ENCODE measurements at places on chromosomes 2 and 18.

- DNase-seq = no peak
These were observed 296.2 kb upstream of the ZC3H15 start for GRCh38 chr2:186189816-186190215.

- no peak for DNase-seq
These were observed 332.8 kb upstream of the MAP2 start for GRCh38 chr2:209091056-209091455.

DNA sequence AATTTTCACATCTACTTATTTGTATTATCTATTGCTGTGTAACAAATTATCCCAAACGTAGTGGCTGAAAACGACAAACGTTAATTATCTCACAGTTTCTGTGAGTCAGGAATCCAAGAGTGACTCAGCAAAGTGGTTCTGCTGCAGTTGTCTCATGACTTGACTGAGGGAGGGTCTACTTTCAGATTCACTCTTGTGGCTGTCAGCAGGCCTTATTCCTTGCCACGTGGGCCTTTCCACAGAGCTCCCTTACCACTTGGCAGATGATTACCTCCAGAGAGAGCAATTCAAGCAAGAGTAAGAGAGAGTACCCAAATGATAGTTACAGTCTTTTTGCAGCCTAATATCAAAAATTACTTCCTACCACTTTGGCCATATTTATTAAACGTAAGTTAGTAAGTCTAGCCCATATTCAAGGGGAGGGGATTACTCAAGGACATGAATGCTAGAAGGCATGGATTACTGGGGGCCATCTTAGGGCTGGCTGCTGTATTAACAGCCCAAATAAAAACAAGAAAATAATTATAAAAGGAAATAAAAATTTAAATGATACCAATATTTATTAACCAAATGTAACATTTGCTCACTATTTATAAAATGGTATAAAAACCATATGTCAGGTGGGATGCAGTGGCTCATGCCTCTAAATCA lies 48.7 kb upstream of the NBEAL1 start:
- no peak for DNase-seq

GRCh38 chr2:50401772-50402653 lies 629.9 kb downstream of the NRXN1 start:
- peak; percentile 22 for DNase-seq

DNA sequence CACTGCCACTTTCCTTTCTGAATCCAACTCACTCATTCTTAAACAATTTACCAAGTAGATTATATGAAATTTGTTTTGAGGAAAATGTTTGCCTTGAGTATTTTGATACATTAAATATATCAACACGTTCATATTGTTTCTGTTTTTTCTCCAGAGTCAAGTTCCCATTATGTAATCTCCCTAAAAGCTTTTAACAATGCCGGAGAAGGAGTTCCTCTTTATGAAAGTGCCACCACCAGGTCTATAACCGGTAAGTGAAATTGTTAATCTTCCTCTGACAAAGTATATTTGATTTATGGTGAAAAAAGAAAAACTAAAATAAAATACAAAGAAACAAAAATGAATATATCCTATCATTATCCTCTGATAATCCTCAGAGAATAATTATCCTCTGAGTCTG lies 838.6 kb downstream of the MBD2 start:
- no peak for DNase-seq

- no peak for DNase-seq
These were observed 47.6 kb downstream of the RNF152 start for GRCh38 chr18:61845197-61845596.

GRCh38 chr18:61308004-61308403 lies 25.2 kb upstream of the CDH20 start:
- no peak for DNase-seq

DNA sequence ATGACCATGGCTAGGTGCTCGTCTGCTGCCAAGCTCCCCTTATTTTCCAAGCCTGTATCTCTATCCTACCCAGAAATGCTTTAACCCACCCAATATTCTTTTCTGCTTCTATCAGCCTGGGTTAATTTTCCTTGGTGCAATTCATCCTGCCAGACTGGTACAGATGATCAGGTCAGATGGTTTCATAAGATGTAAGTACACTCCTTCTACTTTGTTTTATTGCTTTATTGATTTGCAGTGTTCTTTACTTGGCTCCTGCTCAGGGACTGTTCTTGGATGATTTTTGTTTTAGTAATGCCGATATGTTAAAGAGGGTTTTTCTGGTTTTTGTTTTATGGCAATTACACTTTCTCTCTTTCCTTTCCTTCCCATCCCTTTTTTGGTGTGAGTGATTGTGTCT lies 2.4 kb upstream of the SGO2 start:
- DNase-seq = no peak

DNA sequence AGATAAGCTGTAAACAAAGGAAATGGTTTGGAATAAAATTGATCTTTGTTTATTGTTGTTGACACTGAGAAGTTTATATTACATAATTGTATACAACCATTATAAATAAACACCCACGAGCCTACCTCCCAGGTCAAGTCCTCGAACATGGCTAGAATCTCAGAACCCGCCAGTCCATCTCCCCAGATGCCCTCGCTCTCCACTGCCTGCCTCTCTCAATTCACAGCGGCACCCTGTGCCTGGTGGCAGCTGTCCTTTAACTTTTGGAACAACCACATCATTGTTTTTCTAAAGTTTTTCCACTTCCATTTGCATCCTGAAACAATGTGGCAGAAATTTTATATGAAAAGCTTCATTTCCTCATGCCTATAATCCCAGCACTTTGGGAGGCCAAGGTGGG lies 52.2 kb upstream of the OTOS start:
- DNase-seq = no peak

- DNase-seq = no peak
These were observed 57.9 kb downstream of the INO80D start for GRCh38 chr2:206028101-206028500.

DNA sequence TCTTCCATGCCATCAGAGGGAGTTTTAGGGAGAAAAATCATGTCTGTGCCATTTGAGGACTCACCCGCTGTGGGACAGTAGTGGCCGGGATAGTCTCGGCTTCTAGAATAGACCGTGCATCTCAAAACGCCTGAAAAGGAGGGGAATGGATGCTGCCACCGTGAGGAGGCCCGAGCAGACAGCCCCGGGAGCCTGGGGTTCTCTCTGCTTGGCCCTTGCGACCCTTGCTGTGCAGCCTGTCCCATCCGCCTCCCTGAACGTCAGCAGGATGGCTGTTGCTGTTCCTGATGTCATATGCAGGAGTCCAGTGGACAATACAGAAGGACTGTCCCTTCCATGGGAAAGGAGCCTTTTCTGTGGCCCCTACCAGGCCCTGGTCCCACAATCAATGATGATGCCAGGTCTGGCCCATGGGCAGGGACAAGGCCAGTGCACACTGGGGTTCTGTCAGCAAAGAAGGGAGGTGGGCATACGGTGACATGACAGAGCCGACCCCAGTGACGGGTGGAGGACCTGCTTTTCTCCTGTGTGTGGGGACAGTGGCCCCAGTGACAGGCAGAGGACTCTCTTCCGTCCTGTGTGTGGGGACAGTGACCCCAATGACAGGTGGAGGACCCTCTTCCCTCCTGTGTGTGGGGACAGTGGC lies 58.8 kb downstream of the ACKR3 start:
- no peak for DNase-seq

DNA sequence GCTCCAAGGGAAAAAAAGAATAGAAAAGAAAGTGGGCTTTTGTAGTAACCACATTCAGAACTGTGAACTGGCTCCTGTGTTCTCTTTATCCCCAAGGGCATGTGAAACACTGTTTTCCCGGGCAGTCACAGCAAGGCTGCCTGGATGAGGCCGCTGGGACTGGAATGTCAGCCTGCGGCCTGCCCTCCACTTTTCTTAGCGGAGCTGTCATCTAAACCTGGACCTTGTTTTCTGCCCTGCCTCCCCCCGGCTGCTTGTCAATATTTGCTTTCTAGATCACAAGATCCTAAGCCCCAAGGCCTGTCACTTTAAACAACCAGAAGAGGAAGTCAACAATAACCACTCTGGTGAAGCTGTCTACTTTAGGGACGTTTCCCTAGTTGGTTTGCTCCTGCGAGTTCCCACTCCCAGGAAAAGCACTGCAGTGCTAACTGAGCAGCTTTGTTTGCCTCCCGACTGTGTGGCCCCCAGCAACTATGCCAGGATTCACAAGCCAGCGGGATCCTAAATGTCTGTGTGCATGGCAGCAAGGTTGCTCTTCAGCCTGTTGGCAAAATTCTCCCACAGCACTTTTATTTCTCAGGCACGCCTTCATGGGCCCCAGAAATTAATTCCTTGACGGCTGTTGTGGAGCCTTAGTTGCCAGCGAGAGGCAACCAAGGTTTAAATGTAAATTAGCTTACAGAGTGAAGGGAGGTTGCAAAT lies 30.6 kb downstream of the SOWAHC start:
- DNase-seq = peak; percentile 80

GRCh38 chr2:232211743-232212686 lies 166.5 kb upstream of the ALPP start:
- no peak for DNase-seq

DNA sequence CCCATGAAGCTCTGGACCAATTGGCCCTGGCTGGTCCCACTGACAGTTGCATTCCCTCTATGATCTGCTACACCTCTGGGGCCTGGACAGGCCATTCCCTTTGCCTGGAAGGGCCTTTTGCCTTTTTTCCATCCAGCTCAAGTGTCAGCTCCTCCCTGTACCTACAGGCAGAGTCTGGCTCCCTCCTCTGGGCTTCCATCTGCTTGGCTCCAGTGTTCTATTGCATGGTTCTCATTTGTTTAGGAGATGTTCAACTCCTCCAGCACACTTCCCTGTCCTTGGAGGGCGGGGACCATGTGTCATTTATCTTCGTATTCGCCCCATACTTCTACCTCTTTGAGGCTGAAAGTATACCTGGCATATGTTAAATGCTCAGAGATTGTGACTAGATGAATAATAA lies 61.1 kb downstream of the PRKCE start:
- DNase-seq = no peak

- DNase-seq = no peak
These were observed 4.8 kb upstream of the PARD6G start for GRCh38 chr18:80252136-80252535.

GRCh38 chr18:35969676-35970075 lies 2.8 kb upstream of the RMP24 start:
- no peak for DNase-seq

DNA sequence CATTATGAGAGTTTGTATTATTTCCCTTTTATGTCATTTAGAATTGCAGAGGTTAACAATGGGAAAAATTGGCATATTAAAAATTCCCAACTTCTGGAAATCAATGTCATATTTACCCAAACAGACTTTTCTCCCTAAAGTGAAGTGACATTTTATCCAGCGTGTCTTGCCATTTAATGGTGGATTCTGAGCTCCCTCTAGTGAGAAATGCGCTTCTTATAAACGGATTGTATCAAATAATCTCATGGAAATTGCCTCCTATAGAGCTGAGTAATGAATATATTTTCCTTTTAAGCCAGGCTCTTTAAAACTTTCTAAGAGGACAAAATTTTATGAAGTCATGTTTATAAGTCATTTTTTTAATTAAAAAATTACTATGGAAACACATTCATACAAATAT lies 5.7 kb upstream of the GCFC2 start:
- DNase-seq = no peak

- no peak for DNase-seq
These were observed 237.0 kb upstream of the CDH20 start for GRCh38 chr18:61096226-61096625.

- no peak for DNase-seq
These were observed 43.4 kb downstream of the ZCCHC2 start for GRCh38 chr18:62566199-62566598.

DNA sequence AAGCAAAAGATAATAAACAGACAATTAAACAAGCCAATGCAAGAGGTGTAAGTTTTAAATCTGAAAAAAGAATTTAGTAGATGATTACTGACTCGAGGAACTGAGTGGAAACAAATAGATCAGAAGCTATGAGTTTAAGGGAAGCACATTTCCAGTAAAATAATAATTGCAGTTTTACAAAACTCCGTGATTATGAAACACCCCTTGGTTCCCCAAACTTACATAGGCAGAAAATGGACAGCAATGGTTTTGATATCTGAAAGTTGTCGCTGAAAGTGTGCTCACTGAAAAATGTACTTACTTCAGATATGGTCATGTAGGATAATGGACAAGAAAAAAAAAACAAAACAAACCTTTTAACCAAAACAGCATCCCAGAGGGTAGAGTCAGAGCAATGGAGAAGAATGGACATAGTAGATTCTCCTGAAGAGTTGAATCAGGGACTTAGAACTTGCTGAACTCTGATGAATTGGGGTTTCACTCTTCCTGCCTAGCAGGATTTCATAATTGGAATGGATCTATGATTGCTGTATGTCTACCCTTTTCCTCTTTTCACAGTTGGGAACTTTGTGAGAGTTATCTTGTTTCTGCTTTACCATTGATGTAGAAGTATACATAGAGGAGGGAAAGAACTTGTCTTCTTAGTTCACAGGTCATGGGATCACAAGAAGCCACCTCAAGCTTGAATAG lies 305.6 kb upstream of the ZEB2 start:
- no peak for DNase-seq

- no peak for DNase-seq
These were observed 7.8 kb upstream of the GPR55 start for GRCh38 chr2:230932556-230933511.

Measured in NCI-H510A (cell line).